ENCODE measurements at places on chromosomes 4 and X. TPM values are rescaled to one million over a fixed set of nuclear protein-coding genes. Genes with fewer than 3 reads are reported as not detected.

- no peak for DNase-seq
Measured at GRCh38 chrX:38165023-38165422, 55.6 kb downstream of the SRPX start.

DNA sequence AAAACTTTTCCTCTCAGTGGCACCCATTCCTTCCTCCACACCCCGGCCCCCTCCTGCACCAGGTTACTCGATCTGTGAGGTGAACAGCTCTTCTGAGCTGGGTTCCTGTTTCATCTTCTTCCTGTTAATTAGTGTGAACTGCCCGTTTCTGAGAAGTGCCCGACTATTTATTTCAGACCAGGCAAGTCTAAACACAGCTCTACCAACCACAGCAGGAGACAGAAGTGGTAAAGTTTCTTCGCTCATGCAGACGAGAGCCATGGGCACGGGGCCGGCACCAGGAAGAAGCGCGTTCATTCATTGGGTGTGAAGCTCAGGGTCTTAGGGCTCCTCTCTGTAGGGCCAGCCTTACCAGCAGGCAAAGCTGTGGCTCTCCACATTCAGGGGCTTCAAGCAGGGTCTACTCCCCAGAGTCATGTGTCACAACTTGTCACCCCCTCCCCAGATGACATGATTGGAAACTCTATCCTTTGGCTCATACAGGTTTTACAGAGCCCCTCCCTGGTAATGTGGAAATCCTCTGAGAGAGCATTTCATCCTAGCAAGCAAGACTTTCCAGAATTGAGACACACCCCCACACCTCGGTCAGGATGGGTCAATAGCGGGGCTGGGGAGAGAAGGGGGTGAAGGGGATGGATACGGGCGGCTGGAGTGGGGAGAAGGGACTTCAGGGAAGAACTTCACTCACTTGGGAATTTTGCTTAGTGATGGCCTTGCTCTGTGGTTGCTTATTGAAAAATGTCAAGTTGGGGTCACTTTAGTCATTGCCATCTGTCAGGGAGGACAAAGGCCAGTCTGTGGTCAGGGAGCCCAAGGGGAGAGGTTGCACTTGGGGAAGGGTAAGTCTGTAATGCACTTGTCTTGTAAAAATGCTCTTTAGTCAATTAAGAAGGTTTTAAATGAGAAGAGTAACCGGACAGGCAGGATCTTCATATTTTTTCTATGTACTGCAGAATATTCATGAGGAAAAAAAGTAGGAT is 121.6 kb upstream of the TRIM2 start:
- DNase-seq, result no peak

ASB12 gene
- total RNA-seq, result not detected

DNA sequence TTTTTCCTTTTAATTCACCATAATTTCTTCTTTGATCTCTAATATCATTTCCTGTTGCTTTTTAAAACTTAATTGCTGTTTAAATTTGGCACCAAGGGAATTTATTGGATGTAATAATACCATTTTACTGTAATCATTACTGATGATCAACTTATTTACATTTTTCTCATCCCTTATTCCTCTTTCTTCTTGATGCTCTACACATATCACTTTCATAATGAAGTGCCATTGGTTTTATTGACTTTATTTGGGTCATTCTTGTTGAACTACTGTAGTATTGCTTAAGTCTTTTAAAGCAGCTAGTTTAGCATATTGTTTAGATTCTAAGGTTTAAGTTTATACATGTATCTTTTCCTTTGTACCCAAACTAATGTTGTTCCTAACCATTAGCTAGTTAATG is 130.7 kb downstream of the SLC4A4 start:
- DNase-seq, result no peak

HTN3 gene
- not detected for total RNA-seq

Data from thoracic aorta (tissue), 2 donors.